ENCODE measurements at places on chromosomes 13 and 19. TPM values are rescaled to one million over a fixed set of nuclear protein-coding genes. Genes with fewer than 3 reads are reported as not detected.

ITGBL1 gene
- 105 TPM for total RNA-seq

CEACAM1 gene
- not detected for total RNA-seq

OLFM2 gene
- total RNA-seq = 37.5 TPM

ZNF90 gene
- total RNA-seq = 1.9 TPM

PSG7 gene
- under 0.01 TPM for total RNA-seq

NPAS1 gene
- total RNA-seq = 5.6 TPM

IGFL3 gene
- not detected for total RNA-seq

ZNF681 gene
- 0.96 TPM for total RNA-seq

CD37 gene
- total RNA-seq = not detected

NACC1 gene
- 69.6 TPM for total RNA-seq

ZNF460 gene
- total RNA-seq = 50.2 TPM

EXOC3L2 gene
- 0.28 TPM for total RNA-seq

DHPS gene
- 74.8 TPM for total RNA-seq

ANGPTL8 gene
- not detected for total RNA-seq

ELAVL3 gene
- not detected for total RNA-seq

AKAP8L gene
- total RNA-seq = 57.2 TPM

ANKLE1 gene
- total RNA-seq = not detected

Measured in regular cardiac myocyte (primary cell).